ENCODE measurements at places on chromosomes 5 and 9. TPM values are rescaled to one million over a fixed set of nuclear protein-coding genes. Genes with fewer than 3 reads are reported as not detected.
A peak's percentile ranks its signal among the peaks of the same experiment; 100 is the strongest.

DOCK2 gene
- total RNA-seq, result 4.5 TPM

ADRA1B gene
- 0.13 TPM for total RNA-seq

SLC12A7 gene
- total RNA-seq, result 5.5 TPM

FAT2 gene
- total RNA-seq, result 0.40 TPM

HTR4 gene
- not detected for total RNA-seq

PCDHB6 gene
- total RNA-seq, result 0.80 TPM

F2RL1 gene
- 0.18 TPM for total RNA-seq

FAM221B gene
- not detected for total RNA-seq

GRCh38 chr5:131193106-131193505 lies 22.4 kb downstream of the LYRM7 start:
- DNase-seq, result no peak

GRCh38 chr5:99033014-99033900 lies 104.5 kb upstream of the CHD1 start:
- peak; percentile 24 for DNase-seq

DNA sequence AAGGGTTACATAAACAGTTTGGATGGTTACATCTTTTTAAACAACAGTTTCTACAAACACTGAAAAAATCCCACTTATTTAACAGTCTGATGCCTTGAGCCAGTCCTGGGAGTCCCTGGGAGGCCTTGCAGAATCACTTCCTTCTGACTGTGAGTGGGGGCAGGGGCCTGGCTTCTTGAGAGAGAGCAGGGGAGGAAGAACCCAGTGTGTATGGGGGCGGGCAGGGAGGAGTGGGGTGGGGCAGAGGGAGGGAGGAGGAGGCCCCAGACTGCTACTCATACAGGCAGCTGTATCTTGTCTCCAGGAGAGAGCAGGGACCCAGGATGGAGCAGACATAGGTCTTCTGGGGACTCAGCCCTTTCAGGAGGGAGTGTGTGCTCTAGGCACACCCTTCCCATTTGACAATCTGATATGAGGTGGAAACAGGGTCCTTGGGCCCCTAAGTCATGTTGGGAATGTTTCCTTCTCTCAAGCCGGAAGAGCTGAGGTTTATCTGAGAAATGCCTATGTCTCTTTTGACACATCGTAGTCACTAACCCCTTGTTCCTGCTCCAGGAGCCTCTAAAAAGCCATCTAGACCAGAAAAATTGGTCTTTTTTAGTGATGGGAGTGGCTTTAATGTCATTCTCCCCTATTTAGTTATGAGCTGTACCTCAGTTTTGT lies 52.8 kb downstream of the IRF1 start:
- peak; percentile 96 for DNase-seq

DNA sequence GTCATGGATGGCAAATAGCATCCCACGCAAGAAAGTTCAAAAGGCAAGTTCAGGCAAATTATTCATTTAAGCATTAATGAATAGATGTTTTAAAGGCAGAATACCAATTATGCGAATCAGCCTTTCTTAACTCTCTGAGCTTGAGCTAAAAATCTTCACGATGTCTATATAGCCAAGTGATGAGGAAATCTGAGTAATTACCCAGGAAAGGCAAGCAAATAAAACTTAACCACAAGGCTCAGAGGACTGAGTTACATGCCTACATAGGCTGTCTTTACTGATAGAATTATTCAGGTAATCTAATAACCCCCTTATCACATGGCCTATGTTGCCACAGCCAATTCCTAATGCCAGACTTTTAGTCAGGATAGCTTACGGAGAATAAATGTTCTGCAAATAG lies 120.8 kb upstream of the MTAP start:
- DNase-seq, result no peak

GRCh38 chr5:15823398-15823797 lies 323.4 kb downstream of the FBXL7 start:
- no peak for DNase-seq

GRCh38 chr9:119366909-119367682 lies 2.1 kb downstream of the BRINP1 start:
- no peak for DNase-seq

DNA sequence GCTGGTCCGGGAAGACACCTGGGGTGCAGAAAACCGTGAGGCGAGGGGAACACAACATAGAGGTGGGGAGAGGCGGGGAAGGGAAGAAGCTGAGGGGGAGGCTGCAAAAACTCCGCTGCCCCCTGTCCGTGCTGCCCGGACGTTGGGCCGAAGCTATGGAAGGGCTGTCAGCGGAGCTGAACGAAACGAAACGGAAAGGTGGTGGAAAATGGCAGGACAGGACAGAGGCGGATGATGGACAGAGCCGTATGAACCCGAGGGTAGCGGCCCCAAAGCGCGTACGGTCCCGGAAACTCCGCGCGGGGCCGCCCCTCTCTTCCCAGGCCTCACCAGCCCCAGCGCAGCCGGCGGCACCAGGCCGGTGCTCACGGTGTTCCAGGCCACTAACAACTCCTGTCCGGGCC lies 272 bp downstream of the ANAPC2 start:
- no peak for DNase-seq

GRCh38 chr9:86521322-86521721 lies 167.1 kb upstream of the TUT7 start:
- DNase-seq, result no peak

DNA sequence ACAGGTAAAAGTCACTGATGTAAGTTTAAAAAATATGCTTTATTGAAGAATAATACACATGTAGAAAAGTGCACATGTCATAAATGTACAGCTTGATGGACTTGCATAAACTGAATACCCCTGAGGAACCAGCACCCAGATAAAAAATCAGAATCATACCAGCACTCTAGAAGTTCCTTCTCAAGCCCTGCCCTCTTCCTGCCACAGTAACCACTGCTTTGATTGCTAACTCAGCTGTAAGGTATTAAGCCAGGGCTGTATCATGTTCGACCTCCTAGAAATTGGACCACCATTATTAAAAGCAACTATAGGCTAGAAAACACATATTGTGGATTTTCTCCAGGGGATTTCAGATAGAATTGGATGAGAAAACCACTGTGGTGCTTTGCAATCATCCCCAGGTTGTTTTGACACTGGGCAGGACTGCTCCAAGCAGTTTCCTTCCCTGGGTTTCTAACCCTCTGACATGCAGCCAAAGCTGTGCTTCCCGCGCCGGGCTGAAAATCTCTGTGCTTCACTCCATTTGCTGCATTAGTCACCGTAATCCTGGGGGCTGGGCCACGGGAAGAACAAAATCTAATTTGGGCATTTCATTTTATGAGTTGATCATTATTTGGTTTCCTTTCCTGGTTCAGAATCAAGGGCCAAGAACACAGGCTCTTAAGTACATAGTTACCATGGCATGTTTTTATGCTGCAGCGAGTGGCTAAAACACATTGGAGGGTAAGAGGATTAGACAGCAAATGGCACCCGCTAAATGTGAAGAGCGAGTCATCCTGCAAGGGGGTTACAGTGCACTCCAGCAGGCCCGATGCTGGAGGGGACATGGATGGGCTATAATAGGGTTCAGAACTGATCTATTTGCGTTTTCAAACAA lies 139.4 kb upstream of the IL12B start:
- DNase-seq, result no peak

GRCh38 chr5:172444110-172444510 lies 10.2 kb downstream of the SH3PXD2B start:
- no peak for DNase-seq

GRCh38 chr5:127216143-127216542 lies 74.5 kb upstream of the MEGF10 start:
- no peak for DNase-seq

DNA sequence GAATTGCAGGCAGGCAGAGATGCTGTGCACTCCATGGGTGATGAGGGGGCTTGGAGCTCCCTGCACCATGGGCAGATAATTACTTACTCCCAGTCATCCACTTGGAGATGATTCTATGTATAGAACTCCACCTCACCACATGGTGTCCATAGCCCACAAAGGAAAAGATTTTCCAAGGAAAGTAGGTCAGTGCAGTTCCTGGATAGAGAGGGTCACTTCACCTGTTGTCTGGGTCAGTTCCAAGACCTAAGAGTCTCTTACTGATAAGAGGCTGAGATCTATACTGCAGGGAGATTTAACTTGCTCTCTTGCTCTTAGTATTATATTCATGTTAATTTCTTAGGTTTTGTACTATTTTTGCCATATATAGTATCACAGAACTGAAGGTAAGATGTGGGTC lies 113.9 kb upstream of the BRINP1 start:
- no peak for DNase-seq

GRCh38 chr5:153399595-153399994 lies 90.9 kb upstream of the GRIA1 start:
- DNase-seq, result no peak

DNA sequence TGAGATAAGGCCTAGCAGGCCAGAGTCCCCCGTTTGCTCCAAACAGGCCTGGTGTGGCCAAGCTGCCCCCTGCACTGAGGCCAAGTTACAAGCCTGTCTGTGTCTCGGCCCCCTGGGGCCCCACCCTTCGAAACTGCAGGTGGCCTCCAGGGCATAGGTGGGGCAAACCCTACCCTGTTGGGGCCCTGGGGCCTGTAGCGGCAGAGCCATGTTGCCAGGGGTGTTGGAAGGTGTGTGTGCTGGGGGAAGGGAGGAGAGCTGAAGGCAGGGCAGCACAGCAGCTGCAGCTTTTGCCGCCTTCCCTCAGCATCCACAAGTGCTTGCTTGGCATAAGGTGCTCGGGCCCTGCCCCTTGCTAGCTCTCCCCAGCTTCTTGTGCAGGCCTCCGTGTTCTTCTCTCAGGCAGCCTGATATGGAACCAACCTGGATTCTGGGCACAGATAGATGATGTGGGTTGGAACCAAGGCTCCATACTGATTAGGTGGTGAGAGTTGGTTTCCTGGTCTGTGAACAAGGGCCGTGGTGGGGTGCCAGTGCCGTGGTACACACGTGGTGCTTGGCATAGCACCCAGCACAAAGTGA lies 12.7 kb downstream of the IRF1 start:
- no peak for DNase-seq

GRCh38 chr9:117135501-117136098 lies 279.3 kb downstream of the ASTN2 start:
- no peak for DNase-seq

- DNase-seq, result no peak
Measured at GRCh38 chr9:42388146-42388690, 204.8 kb downstream of the SPATA31A6 start.

DNA sequence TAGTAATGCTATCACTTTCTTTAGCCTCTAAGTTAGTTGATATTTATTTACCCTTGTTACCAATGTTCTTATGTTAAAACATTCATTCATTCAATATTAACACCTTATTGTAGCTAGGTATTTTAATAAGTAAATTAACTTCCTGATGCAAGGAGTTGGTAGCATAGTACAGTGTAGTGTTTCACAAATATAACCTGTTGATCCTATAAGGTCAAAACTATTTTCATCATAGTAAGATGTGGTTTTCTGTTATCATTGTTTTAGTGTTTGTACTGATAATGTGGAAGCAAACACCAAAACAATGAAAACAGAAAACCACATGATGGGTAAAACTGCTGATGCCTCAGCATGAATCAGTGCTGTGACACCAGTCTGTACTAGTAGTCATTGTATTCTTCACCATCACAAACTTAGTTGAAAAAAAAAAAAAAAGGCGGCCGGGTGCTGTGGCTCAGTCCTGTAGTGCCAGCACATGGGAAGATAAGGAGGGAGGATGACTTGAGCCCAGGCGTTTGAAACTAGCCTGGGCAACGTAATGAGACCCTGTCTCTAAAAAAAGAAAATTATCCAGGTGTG lies 36.5 kb downstream of the ZCCHC7 start:
- no peak for DNase-seq

DNA sequence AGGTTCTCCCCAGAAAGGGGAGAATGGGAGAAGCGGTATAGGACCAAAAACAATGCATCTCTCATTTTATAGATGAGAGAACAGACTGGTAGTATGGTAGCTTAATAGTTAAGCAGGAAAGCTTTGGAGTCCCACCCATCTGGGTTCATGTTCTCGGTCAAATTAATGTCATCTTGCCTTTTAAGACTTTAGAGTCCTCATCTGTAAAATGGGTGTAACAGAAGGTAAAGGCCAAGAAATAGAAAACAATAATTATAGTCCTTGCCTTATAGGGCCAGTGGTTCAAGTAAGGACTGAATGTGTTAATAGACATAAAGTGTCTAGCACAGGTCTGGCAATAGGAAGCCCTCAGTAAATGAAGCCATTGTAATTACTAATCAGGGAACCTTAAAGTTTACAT lies 16.4 kb downstream of the SMIM3 start:
- DNase-seq, result no peak

GRCh38 chr5:10987276-10987924 lies 226.4 kb upstream of the DAP start:
- DNase-seq, result peak; percentile 7

GRCh38 chr5:60822285-60822556 lies 21.8 kb downstream of the ELOVL7 start:
- no peak for DNase-seq

Measured in muscle of leg (tissue), 16 donors.